Lung microvascular endothelial cell (primary cell): ENCODE measurements at places on chromosomes 6 and 20. TPM values are rescaled to one million over a fixed set of nuclear protein-coding genes. Genes with fewer than 3 reads are reported as not detected.

DNA sequence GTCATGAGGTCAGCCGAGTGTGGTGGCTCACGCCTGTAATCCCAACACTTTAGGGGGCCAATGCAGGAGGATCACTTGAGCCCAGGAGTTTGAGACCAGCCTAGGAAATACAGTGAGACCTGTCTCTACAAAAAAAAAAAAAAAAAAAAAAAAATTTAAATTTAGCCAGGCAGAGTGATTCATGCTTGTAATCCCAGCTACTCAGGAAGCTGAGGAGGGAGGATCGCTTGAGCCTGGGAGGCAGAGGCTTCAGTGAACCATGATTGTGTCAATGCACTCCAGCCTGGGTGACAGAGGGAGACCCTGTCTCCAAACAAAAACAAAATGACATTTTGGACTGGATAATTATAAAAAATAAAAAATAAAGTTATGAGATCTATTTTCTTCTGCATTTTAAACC is 56.2 kb downstream of the ADGRF1 start:
- DNase-seq: peak; percentile 73

- DNase-seq: no peak
Measured at GRCh38 chr6:126446248-126446647, 106.3 kb downstream of the CENPW start.

DNA sequence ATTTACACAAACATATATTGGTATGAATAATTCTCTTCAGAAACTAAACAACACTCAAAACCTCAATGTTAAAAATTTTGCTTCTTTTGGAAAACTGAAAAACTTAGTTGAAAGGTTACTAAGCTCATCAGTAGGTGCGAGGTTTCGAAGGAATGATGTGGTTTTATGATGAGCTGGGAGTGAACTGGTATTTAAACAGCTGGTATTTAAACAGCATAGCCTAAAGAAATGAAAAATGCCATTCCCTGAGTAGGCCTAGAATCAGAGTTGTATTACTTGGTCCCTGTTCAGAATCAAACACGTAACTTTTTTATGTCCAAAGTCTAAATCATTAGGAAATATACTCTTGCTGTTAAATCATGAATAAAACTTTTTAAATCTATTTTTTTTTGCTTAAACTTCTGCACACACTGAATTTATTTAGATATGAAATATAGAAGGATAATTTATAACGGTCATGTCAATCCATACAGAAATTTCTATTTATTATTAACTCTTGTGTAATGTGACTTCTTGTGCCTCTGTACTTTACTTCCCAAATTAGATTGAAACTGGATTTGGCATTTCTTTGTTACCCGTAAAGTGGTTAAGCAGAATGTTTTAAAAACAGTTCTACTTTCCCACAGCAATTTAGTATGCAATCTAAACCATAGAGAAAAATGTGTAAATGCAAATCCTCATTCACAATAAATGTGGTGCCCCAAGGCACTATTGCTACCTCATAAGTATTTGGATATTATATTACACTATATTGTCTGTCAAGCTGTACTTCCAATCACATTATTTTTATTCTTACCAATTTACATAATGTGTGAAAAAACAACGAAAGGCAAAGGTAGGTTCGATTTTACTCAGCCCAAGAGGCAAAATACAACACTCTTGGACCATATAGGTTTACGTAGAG is 124.1 kb downstream of the HS3ST5 start:
- DNase-seq: no peak

DNA sequence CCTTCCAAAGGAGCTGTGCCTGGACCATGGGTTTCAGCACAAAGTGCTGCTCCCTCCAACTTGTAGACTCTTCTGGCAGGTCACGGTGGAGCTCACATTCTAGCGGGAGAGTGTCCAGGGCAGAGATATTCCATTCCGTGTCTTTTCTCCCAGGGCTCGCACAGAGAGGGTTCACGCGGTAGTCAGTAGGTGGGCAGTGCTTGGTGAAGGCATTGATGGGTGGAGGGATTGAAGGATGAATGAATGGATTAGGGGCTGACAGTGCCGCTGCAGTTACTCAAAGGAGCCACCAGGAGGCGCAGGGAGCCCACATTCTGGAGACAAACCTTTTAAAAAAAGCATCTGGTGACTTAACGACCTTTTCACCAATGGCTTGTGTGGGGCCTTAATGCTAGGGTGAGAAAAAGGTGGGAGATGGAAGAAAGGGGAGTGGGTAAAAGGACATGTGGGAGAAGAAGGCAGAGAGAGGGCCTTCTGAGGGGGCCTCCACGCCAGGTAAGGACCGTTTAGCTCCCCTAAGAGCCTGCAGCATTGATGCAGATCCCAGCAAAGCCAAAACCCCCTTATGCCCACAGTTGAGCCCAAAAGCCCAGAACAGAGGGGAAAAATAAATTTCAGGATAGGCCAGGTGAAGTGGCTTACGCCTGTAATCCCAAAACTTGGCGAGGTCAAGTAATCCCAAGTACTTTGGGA is 17.5 kb upstream of the FAM110A start:
- DNase-seq: peak; percentile 58

DNA sequence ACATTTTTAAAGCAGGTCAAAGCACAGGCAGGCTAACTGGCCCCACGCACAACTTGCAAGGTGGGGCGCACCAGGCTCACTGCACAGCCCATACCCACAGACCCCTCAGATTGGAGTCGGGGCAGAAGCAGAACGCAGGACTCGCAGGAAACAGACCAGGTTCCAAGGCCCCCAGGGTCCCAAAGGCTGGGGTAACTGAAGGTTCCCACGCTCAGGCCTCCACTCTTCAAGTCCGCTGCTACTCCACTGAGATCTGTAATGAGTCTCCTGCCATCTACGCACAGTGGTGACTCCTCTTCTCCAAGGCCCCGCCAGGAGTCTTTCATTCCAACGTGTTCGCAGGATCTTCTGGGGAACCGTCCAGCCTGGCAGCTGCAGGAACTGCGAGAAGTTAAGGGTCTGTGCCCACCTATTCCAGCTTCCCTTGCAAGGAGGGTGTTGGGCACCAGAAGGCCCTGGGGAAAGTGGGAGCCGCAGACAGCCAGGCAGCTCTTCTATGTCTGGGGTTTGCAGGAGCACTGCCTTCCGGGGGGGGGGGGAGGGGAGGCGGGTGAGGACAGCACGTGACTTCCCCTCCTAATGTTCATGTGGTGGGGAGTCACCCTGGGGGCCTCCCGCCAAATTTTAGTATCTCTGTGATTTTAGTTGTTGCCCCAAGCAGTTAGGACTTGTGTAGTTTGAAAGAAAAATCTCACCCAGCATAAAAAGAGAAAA is 2.0 kb upstream of the TAF4 start:
- no peak for DNase-seq

The DEFB132 gene
- total RNA-seq: not detected in 2 replicates

The RIMS1 gene
- 25.7 and 51.8 TPM in 2 replicates for total RNA-seq

The LPA gene
- not detected in 2 replicates for total RNA-seq

The FAM83C gene
- not detected in 2 replicates for total RNA-seq

The BPIFB1 gene
- not detected in 2 replicates for total RNA-seq

DNA sequence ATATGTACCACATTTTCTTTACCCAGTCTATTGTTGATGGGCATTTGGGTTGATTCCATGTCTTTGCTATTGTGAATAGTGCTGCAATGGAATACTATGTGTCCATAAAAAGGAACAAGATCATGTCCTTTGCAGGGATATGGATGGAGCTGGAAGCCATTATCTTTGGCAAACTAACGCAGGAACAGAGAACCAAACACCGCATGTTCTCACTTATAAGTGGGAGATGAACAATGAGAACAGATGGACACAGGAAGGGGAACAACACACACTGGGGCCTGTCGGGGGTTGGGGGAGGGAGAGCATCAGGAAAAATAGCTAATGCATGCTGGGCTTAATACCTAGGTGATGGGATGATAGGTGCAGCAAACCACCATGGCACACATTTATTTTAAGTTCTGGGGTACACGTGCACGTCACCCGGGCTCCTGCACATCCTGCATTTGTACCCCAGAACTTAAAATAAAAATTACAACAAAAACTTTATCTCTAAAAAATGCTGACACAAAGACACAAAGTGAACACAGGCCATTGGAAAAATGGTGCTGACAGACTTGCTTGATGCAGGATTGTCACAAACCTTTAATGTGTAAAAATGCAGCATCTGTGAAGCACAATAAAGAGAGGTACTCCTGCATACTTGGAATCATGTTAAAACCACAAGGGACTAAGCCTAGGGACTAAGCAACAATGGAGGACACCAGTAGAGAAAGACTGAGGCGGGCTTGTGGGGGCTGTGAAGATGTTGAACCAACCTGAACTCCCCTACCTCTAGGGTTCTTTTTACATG is 48.8 kb downstream of the BCAS1 start:
- DNase-seq: no peak

- no peak for DNase-seq
Measured at GRCh38 chr6:148324297-148324985, 18.2 kb upstream of the SASH1 start.

The HDGFL1 gene
- total RNA-seq: not detected in 2 replicates

The ACSS1 gene
- total RNA-seq: 7.2 and 13.9 TPM in 2 replicates

The ARMC12 gene
- total RNA-seq: 0.22 and 0.40 TPM in 2 replicates

DNA sequence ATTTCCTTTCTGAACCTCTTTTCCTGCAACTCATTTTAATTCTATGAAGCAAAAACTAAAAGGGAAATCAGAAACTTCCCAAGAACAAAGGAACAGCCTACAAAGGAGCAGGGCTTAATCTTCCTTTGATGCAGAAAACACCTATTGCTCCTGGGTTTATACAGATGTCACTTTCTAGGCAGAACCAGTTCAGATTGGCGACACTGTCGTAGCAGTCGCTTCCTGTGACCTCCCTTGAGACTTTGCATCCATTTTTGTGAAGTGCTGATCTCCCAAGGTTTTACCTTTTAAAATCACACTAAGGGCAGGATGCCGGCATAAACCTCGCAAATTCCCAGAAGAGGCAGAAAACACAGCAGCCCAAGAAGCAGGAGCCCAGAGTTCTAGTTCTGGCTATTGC is 40.1 kb downstream of the JAG1 start:
- no peak for DNase-seq

The HLA-DRB1 gene
- 0.40 and 1.5 TPM in 2 replicates for total RNA-seq

DNA sequence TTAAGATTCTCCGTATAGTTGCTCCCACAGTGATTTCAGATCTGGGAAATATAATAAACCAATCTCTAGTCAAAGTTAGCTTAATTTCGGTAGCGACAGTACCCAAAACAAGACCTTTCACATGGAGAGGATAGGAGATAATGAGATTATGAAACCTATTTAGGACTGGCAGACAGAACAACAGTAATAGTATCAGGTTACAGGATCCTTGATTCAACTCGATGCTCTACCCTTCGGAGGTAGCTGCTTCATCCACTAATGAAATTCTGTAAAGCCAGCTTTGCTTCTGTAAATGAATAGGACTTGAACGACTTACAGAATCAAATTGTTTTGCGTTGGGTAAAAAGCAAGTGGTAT is 534 bp upstream of the AKIRIN2 start:
- peak; percentile 57 for DNase-seq

GRCh38 chr6:170023620-170024521 is 267.0 kb downstream of the DLL1 start:
- DNase-seq: no peak

- peak; percentile 80 for DNase-seq
Measured at GRCh38 chr6:33344701-33345697, 27.5 kb upstream of the ZBTB22 start.

DNA sequence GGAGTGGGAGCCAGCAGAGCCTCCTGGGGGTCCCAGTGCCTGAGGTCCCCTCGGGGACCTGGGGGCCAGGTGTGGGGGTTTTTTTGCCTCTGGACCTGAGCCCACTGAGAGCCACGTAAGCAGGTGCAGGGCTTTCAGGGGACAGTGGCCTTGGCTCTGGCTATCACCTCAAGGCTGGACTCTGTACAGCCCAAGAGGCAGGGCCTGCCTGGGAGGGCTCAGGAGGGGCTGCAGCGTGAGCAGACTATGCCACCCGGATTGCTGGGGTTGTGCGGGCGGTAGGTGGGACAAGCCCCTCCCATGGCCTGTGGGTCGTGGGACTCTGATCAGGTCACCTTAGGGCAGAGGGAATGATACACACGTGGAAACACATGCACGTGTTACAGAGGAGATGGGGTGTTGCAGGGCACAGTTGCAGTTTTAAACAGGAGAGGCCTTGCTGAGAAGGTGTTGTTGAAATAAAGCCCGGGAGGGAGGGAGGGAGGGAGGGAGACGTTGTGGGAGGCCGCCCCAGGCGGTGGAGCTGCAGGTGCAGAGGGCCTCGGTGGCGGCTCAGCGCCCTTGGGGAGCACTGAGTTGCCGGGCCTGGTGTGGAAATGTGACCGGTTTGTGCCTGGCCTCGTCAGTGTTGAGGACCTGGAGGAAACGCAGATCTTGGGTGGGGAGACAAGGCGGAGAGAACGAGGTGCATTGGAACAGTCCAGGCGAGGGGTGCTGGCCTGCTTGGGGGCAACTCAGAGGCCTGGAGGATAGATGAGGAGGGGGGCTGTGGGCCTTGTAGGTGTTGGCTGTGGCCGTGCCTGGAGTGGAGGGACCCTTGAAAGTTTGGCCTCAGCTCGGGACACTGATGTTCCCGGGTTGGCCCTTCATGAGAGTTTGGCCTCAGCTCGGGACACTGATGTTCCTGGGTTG is 2.3 kb downstream of the TCEA2 start:
- DNase-seq: no peak

DNA sequence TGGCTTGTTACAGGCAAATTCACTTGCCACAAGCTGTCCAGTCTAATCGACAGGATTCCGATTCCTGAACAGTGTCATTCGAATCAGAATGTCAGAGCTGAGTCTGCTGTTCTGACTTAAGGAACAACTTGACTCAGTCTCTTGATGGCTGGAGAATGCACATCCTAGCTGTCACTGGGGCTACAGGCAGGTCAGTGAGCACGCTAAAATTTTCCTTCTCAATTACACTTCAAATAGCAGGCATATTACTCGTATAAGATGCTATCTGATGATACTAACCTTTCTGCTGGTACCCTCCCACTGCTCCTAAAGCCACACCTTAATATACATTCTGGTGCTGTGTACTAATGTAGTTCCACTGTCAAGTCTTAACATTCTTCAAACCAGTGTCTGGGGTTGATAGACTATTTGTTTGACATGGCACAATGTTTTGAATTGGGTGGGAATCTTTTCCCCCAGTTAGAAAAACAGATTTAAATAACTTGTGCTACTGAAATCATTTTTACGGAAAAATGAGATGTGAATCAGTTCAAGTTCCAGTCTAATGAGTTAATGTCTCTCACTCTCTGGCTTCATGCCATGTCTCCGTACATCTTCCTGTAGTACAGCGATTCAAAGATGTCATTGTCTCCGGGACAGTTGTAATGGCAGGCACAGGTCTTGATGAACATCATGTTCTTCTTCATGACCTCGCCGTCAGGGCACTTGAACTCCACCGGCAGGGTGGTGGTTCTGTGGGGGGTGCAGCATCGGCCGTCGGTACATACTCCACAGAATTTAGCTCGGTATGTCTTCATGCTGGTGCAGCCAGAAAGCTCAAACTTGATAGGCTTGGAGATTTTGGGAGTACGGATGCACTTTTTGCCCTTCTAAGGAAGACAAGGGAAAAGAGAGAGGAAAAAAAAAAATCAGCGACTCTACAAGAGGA is 2.2 kb downstream of the CCN2 start:
- peak; percentile 87 for DNase-seq

DNA sequence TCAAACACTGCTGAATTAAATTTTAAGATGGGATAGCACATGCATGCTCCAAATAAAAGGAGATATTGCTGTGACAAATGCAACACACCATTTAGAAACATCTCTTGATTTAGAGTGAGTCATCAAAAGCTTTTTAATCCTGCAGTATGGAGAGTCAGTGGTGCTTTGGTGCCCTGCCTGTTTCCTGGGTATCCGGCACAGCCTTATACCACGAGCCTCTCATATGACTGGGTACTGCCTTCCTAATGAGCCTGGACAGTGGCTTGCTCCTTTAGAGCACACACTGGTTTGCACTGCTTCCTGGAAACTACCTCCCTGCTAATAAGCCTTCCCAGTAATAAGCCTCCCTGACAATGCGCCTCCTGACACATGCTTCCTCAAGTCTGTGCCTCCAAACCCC is 65.3 kb upstream of the KCNK16 start:
- DNase-seq: no peak

GRCh38 chr6:137848672-137849071 is 18.4 kb upstream of the TNFAIP3 start:
- no peak for DNase-seq
